ENCODE measurements at places on chromosomes 2 and 18.
A peak's percentile ranks its signal among the peaks of the same experiment; 100 is the strongest.

DNA sequence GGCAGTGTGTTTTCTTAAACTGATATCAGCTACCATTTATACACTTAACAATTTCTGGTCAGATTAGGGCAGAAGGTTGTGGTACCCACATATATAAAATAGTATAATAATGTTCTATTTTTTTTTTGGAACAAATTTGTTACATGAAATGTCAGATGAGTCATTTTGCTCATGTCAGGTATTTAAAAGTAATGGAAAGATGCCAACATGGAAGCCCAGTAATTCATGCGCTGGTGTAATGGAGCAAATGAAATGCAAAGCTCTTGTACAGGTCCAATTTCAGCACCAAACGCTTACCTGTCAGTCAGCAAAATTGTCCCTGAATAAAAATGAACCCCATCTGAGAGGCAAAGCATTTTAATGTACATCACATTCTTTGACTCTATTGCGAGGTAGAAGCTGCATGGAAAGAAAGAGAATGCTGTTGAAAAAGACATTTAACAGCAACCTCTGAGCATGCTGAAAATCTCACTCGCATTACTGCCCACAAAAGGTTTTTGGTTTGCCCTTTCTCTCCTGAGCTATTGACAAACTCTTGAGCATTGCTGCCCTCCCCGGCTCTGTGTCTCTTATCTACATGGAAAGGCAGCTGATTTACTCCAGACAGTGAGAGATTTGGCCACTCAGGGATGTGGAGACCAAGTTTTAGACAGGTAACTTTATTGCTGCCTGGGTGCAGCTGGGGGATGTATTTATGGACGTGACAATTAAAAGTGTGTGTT is 217.5 kb downstream of the CAMKMT start:
- DNase-seq: no peak

GRCh38 chr2:157508676-157509075 is 64.8 kb upstream of the CYTIP start:
- DNase-seq: no peak

DNA sequence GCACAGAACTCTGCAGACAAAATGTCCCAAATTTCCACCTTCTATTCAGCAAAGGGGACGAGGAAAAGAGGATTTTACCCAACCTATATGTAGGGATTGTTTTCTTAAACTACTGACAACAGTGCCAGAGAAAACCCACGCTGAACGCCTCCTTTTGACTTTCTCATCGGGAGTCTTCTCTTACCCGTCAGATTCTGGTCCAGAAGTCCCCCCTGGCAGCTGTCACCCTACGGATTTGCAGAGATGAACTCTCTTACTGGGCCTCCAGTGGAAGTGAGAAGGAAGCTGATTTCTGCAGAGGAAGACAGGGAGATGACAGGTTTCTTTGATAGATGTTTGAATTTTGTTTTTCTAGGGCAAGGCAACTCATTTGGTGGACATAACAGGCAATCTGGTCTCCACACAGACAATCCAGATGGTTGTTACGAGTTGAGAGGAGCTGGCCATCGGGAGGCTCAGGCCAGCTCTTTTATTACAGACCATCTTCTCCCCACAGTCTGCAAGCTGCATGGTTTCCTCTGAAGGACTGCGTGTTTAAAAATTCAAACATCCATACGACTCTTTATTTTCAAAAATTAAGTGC is 804.3 kb downstream of the RNF144A start:
- DNase-seq: no peak

DNA sequence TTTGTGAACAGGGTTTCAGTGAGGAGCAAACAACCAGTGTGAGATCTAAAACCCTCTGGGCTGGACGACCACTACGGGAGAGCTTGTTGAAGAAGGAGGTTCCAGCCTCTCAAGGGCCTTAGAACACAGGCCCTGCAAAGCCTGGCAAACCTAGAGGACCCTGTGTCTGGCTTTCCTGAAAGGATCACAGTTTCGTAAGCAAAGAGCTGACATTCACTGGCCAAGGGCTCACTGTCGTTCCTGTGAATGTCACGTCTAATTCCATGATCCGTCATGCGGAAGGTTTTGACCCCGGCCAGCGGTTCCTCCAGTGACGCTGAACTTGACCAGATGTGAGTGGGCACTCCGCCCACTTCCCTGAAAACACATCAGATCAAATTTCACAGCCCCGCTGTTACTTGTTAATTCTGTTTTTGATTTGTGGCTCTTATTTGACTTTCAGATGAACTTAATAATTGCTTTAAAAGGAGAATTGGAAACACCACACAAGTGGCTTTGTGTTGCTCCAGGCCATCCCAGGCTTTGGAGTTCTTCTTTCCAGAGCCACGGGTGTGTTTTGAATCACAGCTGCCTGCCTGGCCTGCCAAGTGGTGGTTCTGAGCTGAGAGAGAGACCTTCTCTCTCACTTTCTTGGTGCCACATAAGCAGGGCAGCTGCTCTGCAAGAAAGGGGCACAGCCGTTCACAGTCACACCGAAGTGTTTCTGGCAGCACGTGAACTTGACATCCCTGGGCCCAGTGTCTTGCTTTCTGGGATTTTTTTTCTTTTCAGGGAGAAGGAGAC is 308.4 kb downstream of the NDUFA10 start:
- no peak for DNase-seq

DNA sequence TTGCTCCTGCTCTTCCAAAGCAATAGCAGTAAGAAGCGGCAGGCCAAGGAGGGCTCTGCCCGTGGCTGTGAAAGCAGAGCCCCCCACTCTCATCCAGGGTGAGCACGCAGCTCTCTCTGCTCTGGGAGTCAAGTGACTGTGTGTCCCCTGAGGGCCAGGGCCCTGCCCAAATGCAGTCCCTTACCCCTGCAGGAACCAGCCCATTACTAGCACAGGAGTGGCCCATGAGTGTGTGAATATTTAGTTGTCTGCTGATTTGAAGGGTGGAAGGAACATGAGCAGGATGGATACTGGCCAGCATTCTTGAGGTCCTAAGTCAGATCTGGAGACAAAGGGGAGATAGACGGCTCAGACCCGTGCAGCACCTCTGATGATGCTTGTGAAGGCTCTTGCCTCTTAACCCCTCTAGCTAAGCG is 69.7 kb upstream of the FOSL2 start:
- DNase-seq: peak; percentile 54

DNA sequence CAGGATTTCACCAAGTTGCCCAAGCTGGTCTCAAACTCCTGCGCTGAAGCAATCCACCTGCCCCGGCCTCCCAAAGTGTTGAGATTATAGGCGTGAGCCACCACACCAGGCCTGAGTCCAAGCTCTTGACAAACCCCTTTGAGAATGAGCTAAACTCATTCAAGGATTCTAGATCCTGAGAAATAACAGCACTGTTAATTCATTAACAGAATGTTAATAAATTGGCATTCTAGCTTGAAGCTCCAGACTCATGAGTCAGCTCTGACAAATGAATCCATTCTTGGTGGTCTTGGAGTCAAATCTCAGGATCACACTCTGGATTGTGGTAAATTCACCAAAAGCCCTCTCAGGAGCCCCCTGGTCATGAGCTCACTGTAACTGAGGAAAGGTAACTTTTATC is 1.8 kb downstream of the NARS1 start:
- no peak for DNase-seq

- DNase-seq: no peak
Measured at GRCh38 chr2:143577489-143577888, 448.3 kb downstream of the ARHGAP15 start.

- DNase-seq: no peak
Measured at GRCh38 chr2:113180131-113180946, 6.6 kb downstream of the PSD4 start.

- no peak for DNase-seq
Measured at GRCh38 chr18:64253873-64254272, 105.0 kb upstream of the LINC00305 start.

GRCh38 chr2:184336688-184337087 is 261.6 kb upstream of the ZNF804A start:
- no peak for DNase-seq

DNA sequence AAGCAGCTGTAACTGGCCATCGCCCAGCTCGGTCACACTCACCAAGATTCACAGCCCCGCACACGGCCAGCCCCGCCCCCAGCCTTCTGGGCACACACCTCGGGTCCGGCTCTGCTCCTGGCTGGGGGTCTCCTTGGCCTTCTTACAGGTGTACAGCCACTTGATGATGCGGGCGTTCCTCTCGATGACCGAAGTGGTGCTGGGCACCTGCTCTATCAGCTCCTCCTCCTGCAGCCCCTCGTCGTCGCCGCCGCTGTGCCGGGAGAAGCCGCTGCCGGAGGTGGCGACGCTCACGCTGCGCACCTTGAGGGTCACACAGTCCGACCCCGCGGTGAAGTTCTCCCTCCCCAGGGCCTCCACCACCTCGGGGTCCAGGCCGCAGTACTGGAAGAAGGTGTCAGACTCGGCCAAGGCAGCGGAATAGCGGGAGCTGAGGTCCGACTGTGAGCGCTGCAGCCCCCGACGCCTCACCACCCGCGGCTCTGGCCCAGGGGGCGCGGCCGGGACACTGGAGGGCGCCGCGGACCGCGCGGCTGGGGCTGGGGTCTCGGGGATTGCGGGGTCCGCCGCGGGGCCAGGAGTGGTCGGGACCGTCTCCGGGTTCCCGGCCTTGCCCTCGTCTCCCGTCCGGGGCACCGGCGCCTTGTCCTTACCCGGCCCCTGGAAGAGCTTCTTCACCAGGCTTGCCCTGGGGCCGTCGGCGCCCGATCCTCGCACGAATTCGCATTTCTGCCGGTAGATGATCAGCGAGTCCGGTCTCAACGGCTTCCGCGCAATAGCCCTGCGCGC is 769 bp downstream of the FAM110C start:
- no peak for DNase-seq

- DNase-seq: no peak
Measured at GRCh38 chr2:23379220-23379695, 5.7 kb upstream of the KLHL29 start.

GRCh38 chr2:28678944-28679343 is 72.7 kb upstream of the PPP1CB start:
- DNase-seq: no peak

- DNase-seq: no peak
Measured at GRCh38 chr2:130286983-130287655, 55.6 kb upstream of the IMP4 start.

DNA sequence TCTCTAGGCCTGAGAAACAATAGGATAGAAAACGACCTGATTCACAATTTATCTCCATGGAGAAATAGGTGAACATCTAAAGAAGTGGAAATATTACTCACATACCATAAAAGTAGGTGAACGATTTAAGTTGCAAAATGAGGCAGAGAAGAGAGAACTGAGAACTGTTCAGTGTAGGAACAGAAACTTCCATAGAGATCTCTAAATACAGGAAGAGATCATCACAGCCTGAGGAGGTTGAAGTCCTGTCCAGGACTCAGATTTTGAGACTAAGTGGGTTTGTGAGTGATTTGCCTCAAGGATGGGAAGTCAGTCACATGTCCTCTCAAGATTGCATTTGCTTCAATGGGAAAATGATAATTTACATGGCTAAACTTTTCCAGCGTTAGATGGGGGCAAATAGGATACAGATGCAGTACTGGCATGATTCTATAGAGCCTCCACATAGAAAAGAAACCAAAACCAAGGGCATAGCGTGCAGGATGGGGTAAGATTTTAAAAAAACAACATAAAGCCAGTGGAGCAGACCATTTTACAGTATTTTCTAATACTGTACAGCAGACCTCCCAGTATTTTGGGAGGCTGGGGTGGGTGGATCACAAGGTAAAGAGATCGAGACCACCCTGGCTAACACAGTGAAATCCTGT is 68.8 kb downstream of the MEP1B start:
- no peak for DNase-seq

GRCh38 chr2:11026286-11026921 is 114.7 kb downstream of the KCNF1 start:
- no peak for DNase-seq

DNA sequence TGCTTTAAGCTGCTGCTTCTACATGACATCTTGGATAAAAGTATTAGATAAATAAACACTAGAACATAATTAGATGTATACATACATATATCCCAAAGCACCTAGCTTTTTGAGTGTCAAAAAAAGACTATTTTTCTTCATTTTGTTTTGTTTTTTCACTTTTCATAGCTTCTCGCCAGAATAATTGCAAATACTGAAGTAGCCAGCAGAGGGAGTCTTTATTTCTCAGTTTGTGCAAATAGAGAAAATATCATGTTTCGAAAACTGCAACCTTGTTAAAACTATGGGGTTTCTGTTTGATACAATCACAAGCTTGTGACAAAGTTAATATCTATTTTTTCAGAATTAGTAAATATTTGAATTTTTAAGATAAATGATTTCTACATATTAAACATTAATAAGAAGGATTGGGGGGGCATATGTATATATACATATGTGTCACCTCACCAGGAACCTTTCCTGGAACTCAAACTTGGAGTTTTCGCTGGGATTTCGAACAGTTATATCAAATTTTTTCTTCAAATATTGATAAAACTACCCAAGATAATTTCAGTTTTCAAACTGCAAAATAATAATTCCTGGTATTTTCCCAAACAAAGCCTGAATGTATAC is 61.0 kb downstream of the GRB14 start:
- peak; percentile 35 for DNase-seq

DNA sequence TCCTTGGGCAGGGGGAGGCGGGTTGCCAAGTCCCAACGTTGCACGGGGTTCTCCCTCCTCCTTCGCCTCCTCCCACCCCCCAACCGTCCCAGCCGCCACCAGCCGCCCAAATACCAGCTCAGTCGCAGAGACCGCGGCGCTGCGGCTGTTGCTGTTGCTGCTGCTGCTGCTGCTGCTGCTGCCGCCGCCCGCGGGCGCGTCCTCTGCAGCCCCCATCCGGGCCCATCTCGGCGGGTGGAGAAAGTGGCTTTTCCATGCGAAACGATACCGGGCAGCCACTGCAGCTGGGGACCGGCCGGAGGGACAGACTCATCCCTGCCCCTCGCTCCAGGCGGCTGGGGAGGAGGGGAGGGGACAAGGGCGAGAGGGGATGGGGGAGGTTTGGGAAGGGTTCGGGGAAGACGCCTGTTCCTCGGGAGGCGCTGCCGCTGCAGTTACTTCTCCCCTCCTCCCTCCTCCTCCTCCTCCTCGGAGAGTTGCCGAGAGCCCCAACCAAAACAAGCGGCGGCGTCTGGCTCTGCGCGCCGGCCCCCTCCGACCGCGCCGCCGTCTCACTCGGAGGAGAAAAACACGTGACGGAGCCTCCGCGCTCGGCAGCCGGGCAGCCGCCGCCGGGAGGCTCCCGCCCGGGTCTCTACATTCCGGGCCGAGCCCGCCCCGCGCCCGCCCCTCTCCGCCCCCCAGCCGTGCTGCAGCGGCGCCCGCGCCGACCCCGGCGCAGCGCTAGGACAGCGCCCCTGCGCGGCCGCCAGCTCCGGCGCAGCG is at the start of gene IRS1:
Gene IRS1, minus strand, starts transcription at position 610 of the 765 bp plus-strand sequence. CDS start 1,082 bp downstream, outside the sequence.
- peak; percentile 84 for DNase-seq

DNA sequence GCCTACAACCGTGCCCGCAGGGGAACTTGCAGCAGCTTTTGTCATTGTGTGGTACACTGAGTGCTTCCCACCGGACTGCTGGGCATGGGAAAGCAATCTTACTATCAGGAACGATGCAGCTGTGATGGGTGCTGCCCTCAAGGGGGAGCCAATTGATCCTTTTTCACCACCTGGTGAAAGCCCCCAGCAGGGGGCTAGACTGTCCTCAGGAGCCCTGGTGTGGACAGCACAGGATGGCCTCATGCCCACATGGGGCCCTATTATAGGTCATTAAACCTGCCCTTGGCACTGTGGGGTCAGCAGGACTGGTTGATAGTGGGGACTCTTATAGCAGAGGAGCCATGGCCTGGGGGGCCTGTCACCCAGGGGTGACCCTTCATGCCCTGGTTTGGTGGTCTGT is 172.2 kb downstream of the GLI2 start:
- DNase-seq: no peak

GRCh38 chr2:202109139-202109736 is 36.2 kb downstream of the KIAA2012 start:
- no peak for DNase-seq

- DNase-seq: no peak
Measured at GRCh38 chr18:45155526-45155925, 459.8 kb upstream of the SLC14A2 start.

- DNase-seq: no peak
Measured at GRCh38 chr2:48605482-48606175, 12.0 kb upstream of the GTF2A1L start.
